ENCODE measurements at places on chromosomes 2 and 18.

DNA sequence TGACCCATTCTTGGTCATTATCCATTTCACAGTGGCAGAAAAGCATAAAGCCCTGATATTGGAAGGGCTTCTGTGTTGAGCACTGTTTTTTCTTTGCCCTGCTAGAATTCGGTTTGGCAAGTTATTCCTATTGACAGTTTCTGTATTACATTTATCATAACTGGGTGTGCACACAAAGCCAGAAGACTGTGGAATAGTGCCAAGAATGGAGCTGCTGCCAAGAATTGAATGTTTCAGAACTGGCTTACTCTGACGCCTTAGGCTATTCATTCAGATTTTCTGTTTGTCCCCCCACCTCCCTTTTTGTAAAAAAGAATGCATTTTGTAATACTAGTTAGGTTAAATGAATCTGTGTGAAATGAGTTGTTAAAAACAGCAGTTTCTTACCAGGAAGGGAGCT, 12.7 kb downstream of the KDM3A start:
- DNase-seq, result no peak

DNA sequence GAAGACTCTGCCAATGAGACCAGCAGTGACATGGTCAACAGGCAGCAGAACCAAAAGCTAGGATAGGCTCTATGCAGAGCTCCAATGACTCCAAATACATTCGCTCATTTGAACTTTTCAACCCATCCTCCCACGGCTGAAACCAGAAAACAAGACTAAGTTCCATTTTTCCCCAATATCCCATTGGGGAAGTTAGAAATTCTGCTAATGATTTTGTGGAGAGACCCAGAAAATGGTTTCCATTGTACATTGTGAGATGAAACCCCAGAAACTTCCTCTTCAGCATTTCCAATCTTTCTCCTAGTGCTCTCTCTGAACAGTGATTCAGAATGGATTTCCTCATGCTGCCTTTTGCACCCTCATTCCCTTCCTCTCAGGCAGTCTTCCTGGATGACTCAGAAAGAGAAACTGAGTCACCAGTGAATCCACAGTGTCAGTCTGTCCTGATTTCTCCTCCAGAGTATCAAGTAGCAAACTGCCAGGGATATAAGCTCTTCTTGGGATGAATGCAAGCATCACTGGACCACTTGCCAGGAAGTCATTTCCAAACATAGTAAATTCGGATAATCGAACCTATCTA, 467.7 kb upstream of the ID2 start:
- no peak for DNase-seq

DNA sequence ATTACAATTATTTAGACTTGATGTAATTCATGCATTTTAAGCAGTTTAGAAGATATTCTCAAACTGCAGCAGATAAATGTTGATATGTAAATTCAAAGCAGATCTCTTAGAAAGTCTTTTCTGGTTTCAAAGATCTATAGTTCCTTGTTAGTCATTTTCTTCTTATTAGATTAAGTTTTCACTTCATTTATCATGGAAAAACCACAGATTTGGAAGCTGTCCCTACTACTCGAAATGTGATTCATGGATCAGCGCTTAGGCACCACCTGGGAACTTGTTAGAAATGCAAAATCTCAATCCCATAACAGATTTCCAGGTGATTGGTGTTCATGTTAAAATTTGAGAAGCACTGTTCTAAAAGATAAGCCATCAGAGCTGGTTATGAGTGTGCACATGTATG, 92.8 kb upstream of the CDH2 start:
- no peak for DNase-seq

GRCh38 chr2:165927353-165927752, 26.2 kb downstream of the TTC21B start:
- DNase-seq, result no peak

- DNase-seq, result no peak
Measured at GRCh38 chr2:207181526-207182274, 16.0 kb upstream of the KLF7 start.

- DNase-seq, result peak; percentile 74
Measured at GRCh38 chr18:13915995-13916431, 677 bp upstream of the MC2R start.

GRCh38 chr2:155273323-155273722, 574.8 kb downstream of the KCNJ3 start:
- no peak for DNase-seq

DNA sequence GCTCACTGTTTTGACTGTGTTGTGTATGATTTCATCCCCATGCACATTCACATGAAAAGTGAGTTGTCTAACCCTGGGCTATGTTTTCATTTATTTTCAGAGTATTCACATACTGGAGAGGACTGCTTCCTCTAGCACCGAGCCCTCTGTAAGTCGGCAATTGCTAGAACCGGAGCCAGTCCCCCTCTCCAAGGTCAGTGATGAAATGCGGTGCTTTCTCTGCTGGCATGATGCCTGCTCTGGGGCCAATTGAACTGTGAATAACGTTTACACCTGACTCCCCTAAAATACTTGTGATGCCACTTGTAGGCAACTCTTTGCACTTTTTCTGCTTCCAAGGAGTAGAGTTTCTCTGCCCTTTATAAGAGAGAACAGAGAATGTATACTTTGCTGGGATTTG, 126.9 kb downstream of the PRKRA start:
- DNase-seq, result no peak

GRCh38 chr2:132416723-132417395, at the start of gene GPR39:
Gene GPR39, plus strand, starts transcription at chr2:132416805.
- no peak for DNase-seq

GRCh38 chr2:48838029-48838428, 82.5 kb upstream of the LHCGR start:
- DNase-seq, result no peak

- DNase-seq, result no peak
Measured at GRCh38 chr2:105765415-105766299, 20.9 kb downstream of the NCK2 start.

DNA sequence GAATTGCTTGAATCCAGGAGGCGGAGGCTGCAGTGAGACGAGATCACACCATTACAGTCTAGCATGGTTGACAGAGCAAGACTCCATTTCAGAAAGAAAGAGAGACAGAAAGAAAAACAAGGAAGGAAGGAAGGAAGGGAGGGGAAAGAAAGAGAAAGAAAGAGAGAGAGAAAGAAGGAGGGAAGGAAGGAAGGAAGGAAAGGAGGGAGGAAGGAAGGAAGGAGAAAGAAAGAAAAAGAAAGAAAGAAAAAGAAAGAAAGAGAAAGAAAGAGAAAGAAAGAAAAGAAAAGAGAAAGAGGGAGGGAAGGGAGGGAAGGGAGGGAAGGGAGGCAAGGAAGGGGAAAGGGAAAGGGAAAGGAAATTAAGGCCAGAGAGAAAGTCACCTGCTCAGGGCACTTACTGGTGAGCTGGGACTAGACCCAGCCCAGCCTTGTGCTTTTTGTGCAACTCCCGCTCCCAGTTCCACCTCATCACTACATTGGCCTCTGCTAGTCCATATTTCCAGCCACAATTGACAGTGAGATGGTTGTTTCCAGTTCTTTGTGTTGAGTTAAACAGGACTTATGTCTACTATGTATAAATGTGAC, 35.7 kb downstream of the MOGAT1 start:
- DNase-seq, result no peak

DNA sequence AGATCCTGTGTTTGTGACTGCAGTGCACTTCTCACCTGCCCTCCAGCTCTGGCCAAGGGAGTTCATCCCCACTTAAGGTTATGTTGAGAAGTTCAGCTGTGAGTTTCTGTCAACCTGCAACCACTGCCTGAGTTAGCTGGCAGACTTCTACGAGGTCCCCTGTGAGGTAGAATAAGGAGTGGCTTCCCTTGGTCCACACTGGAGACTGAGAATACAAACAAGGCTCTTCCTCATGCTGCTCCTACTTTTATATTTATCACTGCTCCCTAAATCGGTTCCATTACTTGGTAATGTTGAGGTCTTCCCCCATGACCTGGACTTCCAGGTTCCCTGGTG, 353.2 kb upstream of the CWC22 start:
- DNase-seq, result no peak

- no peak for DNase-seq
Measured at GRCh38 chr2:224284134-224284946, 117.6 kb downstream of the FAM124B start.

DNA sequence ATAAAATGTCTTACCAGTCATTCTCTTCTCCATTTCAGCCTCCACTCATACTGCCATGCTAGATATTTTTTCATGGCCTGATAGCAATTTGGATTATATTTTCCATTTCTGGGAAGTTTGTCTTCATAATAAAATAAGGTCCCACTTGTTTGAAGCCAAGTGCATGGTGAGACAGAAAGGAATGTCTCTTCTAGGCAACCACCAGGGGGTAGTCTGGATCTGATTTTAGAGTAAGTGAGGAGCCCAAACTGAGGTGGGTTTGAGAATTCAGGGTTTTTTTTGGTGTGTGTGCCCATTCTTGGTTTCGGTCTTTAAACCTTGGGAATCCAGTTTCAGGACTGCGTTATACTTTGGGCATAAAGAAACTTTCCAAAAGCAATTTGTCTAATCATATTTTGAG, 315.5 kb downstream of the RPRM start:
- peak; percentile 44 for DNase-seq

- DNase-seq, result no peak
Measured at GRCh38 chr2:109265953-109266352, 136.9 kb downstream of the SH3RF3 start.

DNA sequence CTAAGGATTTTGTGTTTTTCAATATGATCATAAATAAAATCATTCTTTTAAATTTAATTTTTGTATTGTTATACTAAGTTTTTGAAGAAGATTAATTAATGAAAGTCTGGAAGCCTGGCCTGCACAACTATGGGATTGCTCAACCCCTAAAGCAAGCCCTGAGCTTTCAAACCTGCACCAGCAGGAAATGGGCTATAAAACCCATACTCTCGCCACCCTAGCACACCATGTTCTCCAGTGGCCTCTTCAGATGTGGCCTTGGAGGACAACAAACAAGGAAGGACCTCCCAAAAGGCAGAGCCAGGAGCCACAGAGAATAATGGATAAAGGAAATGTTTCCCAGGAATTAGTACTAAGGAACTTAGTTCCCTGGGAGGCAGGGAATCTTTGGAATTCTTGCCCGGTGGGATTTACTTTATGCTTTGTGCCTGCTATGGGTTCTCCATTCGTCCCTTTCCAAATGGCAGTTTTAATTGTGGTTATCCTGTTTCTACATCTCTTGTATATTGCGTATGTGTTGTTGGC, 212.5 kb downstream of the ZFP36L2 start:
- no peak for DNase-seq

GRCh38 chr2:181203916-181204315, 223.5 kb downstream of the UBE2E3 start:
- DNase-seq, result no peak

DNA sequence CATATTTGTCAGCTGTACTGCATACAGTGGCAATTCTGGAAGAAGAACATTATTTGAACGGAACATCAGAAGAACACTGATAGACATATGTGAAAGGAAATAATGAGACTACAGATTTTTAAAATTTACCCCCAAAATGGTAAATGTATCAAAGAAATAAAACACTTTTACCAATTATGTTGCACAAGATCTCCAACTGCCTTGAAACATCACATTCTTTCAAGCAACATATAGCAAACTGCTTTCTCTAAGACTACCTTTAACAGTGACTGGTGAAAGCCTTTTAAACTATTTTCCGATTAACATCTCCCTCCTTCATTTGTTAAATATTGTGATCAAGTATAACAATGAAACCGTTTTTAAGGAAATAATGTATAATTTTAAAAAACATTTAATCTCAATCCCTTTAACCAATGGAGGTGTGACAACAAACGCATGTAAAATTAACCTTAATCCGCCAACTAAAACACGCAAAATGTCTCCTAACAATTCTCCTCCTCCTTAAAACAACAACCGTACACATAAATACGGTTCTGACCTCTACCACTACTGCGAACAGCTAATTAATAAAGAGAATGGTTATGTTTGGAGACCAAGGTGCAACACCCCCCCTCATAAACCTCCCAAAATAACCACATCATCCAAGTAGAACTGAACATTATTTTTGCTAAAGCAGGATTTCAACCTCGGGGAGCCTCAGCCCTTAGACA, 2.4 kb downstream of the FBXO11 start:
- DNase-seq, result no peak

DNA sequence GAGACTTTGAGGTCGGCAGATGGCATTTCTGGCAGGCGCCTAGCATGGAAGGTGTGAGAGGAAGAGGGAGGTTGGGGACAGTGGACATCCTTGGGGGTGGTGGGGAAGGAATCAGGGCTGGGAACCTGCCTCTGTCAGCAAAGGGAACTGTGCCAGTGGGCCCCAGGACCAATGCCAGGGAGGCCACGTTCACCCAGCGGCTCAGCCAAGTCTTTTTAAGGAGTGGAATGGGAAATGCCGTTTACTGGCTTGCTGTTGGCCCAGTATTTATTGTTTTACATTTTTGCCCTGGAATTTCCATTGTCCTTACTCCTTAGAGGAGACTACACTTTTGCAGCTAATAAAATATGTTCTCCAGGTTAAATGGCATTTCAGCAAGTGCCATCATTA, 135.2 kb downstream of the MCFD2 start:
- no peak for DNase-seq

- no peak for DNase-seq
Measured at GRCh38 chr2:36530983-36531354, 67.0 kb downstream of the FEZ2 start.

DNA sequence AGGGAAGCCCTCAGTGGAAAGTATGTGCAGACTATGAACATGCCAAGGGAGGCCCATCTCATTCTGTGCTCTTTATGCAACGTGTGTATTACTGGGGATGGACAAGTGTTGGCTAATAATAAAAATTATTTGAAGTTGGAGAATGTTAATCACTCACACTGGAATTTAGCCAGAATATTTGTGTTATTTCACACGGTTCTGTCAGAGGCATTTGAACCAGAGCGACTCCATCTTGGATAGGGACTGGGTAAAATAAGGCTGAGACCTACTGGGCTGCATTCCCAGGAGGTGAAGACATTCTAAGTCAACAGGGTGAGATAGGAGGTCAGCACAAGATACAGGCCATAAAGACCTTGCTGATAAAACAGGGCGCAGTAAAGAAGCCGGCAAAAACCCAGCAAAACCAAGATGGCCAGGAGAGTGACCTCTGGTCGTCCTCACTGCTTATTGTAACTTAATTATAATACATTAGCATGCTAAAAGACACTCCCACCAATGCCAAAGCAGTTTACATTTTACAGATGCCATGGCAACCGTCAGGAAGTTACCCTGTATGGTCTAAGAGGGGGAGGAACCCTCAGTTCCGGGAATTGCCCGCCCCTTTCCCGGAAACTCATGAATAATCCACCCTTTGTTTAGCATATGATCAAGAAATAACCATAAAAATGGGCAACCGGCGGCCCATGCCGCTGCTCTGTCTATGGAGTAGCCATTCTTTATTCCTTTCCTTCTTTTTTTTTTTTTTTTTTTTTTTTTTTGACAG, 2.6 kb upstream of the FZD5 start:
- no peak for DNase-seq

DNA sequence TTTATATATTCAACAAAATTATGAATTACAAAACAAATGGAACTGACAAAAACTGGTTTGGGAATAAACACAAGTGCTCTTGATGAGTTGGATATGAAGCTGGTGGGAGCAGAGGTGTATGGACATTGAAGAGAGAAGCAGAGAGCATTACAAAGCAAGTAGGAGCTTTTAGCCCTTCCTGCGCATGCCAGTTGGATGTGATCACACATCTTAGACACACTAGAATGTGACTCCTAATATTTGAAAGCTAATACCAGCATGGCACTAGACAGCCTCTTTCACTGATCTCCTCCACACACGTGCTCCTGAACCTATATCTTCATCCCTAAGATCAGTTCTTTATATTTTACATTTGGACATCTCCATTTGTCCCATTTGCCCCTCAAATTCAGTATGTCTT, 298.1 kb downstream of the MTX2 start:
- DNase-seq, result no peak
